ENCODE measurements at places on chromosomes 7 and 10.

GRCh38 chr7:150801946-150802771, 1.6 kb downstream of the TMEM176A start:
- no peak for DNase-seq

DNA sequence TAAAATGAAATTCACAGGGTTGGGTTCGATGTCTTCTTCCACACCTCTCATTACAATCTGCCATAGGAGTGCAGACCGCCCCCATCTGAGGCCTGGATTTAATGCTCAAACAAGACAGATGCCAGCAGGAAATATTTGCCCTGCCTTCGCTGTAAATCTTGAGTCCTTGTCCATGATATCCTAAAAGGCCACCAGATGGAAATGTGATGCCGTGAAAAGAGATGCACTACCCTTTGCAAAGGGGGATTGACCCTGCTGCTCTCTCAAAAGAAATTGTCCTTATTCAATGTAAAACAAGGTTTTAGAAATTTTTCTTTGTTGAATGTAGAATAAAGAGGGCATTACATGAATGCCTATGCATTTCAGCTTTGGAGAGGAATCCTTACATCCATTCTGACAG, 37.5 kb downstream of the AGAP4 start:
- DNase-seq = no peak

GRCh38 chr7:24192691-24193090, 91.3 kb upstream of the NPY start:
- no peak for DNase-seq

- no peak for DNase-seq
Measured at GRCh38 chr7:44538798-44539668, 2.1 kb downstream of the NPC1L1 start.

DNA sequence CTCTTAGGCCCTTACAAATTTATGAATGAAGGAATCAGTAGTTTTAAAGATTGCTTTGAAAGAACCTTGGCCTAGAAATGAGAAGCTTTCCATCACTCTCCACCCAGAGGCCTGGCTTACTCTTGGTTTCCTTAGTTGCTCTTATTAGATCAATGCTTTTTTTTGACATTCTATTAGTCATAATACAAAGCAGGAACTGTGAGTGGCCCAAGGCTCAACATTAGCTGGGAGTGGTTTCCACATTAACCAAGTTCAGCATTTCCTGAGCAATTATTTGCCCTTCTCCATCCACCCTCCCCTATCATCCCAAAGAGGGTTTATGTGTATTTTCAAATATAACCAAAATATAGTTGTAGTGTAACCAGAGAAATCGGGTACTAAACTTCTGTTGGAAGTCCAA, 103.4 kb upstream of the FAM204A start:
- no peak for DNase-seq

- no peak for DNase-seq
Measured at GRCh38 chr10:18759575-18759974, 100.3 kb downstream of the ARL5B start.

GRCh38 chr10:72943498-72944234, 10.9 kb downstream of the PLA2G12B start:
- no peak for DNase-seq

GRCh38 chr7:155591055-155591775, 44.9 kb upstream of the CNPY1 start:
- no peak for DNase-seq

DNA sequence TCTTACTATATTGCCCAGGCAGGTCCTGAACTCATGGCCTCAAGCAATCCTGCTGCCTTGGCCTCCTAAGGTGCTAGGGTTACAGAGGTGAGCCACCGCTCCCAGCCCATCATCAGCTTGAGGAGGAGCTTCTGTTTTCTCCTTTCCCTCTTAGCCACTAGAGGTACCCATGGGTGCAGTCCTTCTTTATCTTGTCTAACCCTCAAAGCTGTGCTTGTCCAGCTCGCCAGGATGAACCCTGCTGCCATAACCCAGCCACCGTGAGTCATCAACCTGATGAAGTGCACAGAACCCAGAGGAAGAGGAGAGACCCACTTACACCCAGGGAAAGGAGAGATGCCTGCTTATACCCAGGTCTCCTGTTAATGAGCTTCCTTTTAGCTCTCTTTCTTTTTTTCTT, 133.4 kb downstream of the CUL2 start:
- no peak for DNase-seq

DNA sequence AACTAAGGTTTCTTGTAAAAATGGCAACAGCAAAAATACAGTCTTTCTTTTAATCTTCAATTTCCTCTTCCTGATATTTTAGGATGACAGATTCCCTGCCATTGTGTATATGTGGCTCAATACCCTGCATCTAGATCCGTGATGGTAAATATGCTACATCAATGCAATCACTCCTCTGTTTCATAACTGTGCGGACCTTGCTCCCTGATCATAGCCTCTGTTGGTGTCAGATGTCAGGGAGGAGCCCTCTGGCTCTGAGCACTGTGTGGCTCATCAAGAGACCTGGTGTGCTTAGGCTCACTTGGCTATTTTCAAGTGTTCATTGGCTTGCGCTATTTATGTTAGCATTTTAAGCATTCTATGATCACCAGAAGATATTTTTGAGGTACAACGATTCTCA, 33.0 kb upstream of the AGR3 start:
- DNase-seq = no peak

- DNase-seq = no peak
Measured at GRCh38 chr7:74674166-74674565, 16.6 kb downstream of the GTF2I start.

GRCh38 chr7:112025556-112025955, 180.6 kb downstream of the DOCK4 start:
- no peak for DNase-seq

GRCh38 chr10:123429706-123430221, 236.4 kb upstream of the GPR26 start:
- no peak for DNase-seq

- DNase-seq = no peak
Measured at GRCh38 chr7:87339373-87339897, 6.0 kb upstream of the CROT start.

- DNase-seq = peak; percentile 40
Measured at GRCh38 chr7:88243345-88243909, 23.6 kb upstream of the SRI start.

DNA sequence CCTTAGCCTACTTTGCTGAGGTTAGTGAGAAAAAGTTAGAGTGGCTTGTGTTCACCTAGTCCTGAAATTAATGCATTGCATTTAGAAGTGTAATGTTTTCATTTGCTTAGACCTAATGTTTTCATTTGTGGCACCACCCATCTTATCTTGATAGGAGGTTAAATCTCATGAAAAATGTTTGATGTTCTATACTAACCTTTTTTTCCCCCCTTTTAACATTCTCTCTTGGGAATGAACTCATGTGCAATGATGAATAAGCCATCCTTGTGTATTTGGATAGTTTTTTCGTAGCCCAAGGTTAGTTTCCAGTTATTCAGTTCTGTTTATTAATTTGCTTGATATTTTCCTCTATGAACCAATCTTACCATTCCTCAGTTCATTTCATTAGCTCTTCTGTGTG, 2.8 kb downstream of the FHIP2A start:
- DNase-seq = no peak

DNA sequence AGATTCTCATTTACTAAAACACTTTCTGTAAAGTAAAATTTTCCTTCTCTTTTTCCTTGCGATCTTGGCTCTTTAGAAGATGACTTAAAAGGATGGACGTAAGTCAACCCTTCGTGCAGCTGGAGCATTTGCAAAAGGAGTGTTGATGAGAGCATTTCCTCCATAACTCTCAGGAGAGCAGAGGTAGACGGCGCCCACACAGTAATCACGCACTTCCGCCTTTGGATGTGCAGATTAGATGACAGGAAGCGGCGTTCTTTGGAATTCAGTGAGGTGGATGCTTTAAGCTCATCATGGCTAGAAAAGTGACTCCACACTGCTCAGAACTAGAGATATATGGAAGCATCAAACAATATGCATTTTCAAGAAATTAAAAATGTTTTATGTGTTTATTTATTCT, 43.0 kb upstream of the NPS start:
- no peak for DNase-seq

- DNase-seq = no peak
Measured at GRCh38 chr10:35626971-35627507, 15.1 kb downstream of the FZD8 start.

GRCh38 chr7:92228742-92229141, 17.0 kb downstream of the KRIT1 start:
- DNase-seq = no peak

DNA sequence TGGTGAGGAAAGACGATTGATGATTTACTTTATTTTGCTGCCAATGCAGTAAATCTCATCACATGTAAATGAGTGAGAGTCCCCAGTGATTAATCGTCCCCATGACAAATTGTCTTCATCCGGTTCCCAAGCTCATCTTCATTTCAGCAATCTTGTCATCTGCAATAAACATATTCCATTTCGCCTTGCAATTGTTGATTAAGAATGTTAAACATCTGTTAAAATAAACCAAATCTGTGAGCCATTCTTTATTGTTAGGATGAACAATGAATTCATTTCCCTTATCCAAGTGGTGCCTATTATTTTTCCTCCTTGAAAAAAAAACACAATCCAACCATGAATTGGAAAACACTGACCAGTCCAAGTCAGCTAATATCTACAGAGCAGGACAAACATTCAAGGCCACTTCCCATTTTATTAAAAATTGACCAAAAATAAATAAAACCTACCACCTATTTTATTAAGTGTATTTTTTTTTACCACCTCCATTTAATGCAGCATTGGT, 36.5 kb downstream of the NPS start:
- no peak for DNase-seq

GRCh38 chr7:151012911-151013347, 11.4 kb downstream of the ATG9B start:
- DNase-seq = no peak

DNA sequence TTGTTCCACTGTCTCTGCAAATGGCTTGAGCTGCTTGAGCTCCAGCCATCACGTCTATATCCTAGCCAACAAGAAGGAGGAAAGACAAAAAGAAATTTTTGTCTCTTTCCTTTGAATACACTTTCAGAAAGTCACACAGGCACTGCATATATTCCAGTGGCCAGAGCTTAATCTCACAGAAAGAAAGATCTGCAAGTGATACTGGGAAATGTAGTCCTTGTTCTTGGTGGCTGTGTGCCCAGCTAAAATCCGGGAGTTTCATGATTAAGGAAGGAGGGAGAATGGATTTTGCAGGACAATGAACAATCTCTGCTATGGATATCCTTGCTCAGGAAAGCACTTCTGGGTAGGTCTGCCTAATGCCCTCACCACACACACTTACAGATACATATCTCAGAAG, 19.5 kb upstream of the DLG5 start:
- no peak for DNase-seq

- no peak for DNase-seq
Measured at GRCh38 chr7:34354011-34354410, 304.0 kb upstream of the NPSR1 start.

DNA sequence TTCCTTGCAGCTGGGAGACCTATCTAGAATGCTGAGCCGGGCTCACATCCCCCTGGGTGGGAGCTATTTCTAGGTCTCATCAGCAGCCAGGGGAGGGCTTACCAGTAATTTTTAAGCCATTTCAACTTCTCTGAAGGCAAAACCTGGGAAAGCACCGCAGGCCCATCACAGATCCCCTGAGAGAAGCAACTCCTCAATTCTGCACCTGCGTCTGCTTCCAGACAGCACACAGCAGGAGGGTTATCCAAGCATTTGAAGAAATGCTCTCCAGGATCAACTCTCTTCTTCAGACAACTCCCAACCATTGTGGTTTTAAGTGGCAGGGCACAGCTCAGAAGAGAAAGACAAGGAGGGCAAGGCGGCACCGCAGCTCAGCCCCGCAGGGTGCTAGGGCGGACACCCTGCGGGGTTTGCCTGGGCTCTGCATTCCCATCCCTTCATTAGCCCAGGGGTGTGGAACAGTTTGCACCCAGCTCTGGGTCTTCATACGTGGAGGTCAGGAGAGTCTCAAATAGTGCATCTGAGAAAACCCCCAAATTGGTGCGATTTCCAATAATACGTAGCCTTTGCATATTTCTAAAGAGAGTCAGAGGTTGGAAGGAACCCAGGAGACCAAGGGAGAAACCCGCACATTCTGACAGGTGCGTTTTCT, 618.7 kb downstream of the DNAJB6 start:
- DNase-seq = no peak

DNA sequence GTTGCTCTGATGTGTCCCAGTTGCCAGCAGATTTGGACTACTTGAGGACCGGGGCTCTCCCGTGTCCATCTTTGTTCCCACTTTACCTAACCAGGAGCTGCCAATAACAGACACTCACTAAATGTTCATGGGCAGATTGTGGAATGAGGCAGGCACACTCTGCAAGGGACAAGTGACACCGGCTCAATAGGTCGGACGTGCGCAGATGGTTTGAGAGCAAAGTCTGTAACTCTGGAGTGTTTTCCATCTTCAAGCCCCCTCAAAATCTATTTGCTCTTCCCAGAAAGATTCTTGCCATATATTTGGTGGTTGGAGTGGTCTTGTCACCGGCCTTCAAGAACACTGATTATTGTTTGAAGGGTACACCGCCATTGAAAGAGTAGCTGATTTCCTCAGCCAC, 47.2 kb downstream of the THNSL1 start:
- DNase-seq = no peak

GRCh38 chr7:101934618-101935017, 117.2 kb downstream of the CUX1 start:
- no peak for DNase-seq

DNA sequence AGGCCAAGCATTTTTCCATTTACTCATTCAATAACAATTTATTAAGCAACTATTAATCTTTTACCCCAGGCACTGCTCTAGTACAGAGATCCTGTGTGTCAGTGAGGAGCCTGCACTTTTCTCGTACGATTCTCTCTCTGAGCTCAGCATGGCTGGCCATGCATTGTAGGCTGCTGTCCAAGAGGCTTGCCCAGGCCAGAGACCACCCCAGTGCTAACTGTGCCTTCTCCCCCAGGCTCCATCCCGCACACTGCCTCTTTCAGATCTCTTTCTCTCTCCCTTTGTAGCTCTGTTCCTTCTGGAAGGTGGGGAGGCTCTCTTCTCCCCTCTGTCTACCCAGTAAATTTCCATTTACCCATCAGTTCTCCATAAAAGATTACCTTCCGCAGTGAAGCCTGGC, 101.0 kb upstream of the IKZF1 start:
- DNase-seq = no peak
